Adrenal gland (tissue), 19 donors: ENCODE measurements at places on chromosomes 1 and 21.

- no peak for DNase-seq
These were observed 25.4 kb upstream of the CGN start for GRCh38 chr1:151485685-151486255.

GRCh38 chr1:63790989-63791388 is 17.2 kb downstream of the ROR1 start:
- DNase-seq, result no peak

DNA sequence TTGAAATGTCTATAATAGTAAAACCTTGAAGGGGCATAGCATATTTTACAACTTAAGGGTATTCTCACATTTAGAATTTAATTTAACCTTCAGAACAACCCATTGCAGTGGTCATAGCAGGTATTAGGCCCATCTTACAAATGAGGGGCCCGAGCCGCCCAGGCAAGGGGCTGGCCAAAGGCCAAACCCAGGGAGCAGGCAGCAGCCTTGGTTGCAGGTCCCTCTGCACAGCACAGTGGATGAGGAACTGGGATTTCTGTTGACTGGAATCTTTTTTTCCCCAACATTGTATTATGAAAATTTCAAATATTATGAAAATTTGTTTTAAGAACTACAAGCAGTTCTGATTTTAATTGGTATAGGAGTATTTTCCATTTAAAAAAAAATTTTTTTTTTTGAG is 33.2 kb downstream of the CCSAP start:
- DNase-seq, result no peak

GRCh38 chr21:43361127-43361492 is 65.8 kb downstream of the SIK1 start:
- peak; percentile 85 for DNase-seq

DNA sequence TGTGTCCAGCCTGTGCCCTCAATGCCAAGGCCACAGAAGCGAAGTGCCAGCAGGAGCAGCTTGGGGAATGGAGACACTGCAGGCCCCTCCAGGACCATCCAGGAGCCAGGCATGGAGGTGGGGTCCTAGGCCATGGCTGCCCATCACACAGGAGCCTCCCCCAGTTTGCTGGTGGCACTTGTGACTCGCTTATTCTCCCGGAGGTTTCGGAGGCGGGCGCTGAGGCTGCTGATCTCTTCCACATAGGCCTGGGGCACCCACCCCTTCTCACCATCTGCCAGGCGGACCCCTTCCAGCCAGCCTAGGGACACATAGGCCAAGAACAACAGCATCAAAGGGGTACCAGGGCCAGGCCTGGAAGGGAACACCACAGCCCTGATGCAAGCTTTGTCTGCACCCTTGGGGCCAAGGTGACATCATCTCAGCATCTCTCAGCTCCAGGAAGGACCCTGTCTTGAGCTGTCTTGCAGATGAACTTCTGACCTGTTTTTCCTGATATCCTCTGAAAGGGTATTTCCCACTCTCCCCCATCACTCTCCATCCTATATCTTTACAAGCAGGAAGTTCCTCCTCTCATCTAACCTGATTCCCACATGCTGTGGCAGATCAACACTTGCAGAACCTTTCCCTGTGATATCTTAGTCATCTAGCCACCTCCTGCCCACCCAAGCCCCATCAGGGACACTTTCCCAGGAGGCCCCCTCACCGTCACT is 13.9 kb downstream of the ARHGEF19 start:
- DNase-seq, result no peak

GRCh38 chr1:92219028-92219427 is 1.3 kb downstream of the C1orf146 start:
- DNase-seq, result no peak

- DNase-seq, result no peak
These were observed 31.6 kb downstream of the TEX35 start for GRCh38 chr1:178544531-178544930.

DNA sequence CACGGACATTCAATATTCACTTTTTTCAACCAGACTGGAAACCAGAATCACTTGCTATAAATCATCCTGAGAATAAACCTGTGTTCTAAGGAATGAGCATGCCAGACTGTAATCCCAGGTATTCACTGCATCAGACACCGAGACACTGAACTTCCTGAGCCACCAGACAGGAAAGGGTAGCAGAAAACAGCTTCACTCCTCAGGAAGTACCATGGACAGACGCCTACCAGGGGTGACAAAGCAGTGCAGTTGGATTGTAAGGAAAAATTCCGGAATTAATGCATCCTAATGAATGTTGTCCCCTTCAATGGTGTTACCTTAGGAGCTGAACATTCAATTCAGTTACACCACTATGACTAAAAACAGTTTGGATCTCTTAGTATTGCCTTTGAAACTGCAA is 156.1 kb downstream of the PIGK start:
- DNase-seq, result no peak

GRCh38 chr1:91523482-91523881 is 22.8 kb downstream of the CDC7 start:
- no peak for DNase-seq

- DNase-seq, result no peak
These were observed 245.0 kb downstream of the FOXD2 start for GRCh38 chr1:47682786-47683350.

DNA sequence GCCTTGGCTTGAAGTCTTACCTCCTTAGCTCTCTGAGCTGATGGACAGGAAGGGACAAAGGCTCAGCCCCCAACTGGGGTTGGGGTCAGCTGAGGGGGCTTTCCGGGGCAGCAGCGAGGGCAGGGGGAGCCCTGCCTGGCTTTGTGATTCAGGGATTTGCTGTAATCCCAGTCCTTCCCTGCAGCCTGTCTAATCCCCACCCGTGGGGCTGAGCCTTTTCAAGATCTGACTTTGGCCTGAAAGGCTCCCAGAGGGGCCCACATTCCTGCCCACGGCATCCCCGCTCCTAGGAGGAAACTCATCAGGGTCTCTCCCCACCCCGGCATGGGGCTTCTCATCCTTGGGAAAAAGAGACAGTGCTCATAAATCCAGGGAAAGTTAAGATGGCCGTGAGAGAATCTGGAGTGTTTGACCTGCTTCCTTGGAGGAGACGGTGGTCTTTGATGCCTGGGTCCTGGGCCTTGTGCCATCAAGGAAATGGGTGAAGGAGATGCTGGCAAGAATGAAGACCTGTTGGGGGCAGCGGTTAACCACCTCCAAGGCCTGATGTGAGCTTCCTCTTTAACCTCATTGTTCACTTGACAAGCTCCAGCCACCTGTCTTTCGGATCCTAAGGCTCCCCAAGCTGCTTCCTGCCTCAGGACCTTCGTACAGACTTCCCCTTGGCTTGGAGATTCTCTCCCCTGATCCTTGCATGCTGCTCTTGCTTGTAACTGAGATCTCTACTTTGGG is 83.1 kb upstream of the WNT4 start:
- no peak for DNase-seq

- no peak for DNase-seq
These were observed 18.3 kb downstream of the TNFRSF9 start for GRCh38 chr1:7922301-7922700.

GRCh38 chr1:240935920-240936319 is 324.0 kb upstream of the GREM2 start:
- DNase-seq, result no peak

DNA sequence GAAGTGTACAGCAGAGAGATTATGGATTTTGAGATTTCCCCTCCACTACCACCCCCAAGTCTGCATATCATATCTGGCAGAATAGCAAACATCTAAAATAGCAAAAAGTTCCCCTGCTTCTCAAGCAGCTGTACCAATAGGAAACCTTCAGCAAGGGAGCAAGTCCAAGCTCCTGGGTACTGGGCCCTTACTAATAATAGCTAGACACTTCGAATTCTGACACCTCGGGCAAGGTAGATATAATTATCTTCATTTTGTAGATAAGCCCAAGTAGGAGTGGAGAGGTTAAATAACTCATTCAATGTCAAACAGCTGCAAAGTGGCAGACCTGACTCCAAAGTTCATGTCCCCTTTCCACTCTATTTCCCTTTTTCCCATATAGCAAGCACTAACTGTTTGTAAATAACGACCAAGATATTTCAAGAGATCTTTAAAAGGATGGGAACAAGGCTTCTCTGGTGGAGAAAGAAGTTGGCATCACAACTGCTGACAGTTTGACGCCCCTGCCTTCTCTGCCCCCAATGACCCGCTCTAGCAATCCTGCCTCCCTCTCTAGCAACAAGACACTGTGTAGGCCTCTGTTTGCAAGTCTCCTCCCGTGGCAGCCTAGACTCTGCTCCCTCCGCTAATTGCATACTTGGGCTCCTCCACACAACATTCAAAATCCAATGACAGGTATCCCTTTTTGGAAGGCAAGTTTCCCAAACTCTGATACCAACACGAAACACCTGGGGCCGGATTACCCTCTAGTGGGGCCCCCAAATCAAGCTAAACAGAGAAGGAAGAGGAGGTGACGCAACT is 18.7 kb upstream of the ADAR start:
- no peak for DNase-seq

- no peak for DNase-seq
These were observed 227.2 kb downstream of the ATG4C start for GRCh38 chr1:63010913-63011660.

DNA sequence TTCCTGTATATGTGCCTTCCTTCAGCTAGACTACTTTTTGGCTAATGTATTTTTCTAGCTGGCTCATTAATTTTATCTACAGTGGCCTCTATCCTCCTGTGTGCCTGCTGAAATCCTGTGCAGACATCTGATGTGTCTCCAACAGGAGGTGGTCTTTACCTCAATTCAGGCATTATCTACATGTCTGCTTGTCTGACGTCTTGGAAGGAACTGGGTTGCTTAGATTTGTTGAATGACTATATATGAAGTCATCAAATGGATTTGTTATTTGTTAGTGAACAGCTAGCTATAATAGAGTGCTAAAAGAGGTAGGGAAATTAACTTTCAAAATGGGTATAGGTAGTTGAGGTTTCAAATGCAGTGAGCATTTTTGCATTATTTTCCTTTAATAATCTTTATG is 6.7 kb downstream of the RPL5 start:
- no peak for DNase-seq

- DNase-seq, result peak; percentile 35
These were observed 39.9 kb downstream of the EPHA2 start for GRCh38 chr1:16116002-16116401.

DNA sequence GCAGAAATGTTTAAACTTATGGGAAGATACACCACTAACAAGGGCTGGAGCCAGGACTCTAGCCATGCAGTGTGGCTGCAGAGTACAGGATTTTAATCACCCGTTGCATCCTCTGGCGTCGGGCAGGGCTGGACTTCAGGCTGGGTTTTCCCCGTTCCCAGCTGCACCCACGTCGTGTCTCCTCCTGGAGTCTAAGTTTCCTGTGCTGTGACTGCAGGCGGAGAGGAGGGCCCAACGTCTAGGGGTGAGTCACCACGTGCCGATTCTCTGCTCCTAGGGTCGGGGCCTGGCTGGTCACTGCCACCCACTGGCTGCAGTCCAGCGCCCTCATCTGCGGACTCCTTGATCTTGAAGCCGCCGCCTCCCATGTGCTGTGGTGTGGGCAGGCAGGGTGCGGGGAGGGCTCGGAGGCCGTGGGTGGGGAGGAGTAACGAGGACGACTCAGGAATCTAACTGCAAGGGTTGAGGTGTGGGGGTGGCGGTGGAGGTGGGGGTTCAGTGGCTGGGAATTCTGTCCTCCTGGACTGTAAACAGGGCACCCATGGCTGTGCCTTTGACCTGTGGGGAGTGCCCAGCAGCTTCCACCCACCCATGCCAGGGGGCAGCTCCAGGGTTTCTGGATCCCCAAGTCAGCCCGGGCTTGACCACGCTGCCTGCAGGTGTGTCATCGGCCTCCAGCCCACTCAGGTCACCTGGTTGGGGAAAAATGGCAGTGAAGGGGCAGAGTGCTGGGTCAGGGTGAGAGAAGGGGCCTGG is 77.8 kb downstream of the ALPL start:
- peak; percentile 96 for DNase-seq
